COR-L47 (cell line): ENCODE measurements at places on chromosomes 2 and 18.

- DNase-seq = no peak
These were observed 111.2 kb upstream of the HDAC4 start for GRCh38 chr2:239512054-239512453.

GRCh38 chr2:161386228-161386824 is 29.8 kb upstream of the TBR1 start:
- DNase-seq = no peak

DNA sequence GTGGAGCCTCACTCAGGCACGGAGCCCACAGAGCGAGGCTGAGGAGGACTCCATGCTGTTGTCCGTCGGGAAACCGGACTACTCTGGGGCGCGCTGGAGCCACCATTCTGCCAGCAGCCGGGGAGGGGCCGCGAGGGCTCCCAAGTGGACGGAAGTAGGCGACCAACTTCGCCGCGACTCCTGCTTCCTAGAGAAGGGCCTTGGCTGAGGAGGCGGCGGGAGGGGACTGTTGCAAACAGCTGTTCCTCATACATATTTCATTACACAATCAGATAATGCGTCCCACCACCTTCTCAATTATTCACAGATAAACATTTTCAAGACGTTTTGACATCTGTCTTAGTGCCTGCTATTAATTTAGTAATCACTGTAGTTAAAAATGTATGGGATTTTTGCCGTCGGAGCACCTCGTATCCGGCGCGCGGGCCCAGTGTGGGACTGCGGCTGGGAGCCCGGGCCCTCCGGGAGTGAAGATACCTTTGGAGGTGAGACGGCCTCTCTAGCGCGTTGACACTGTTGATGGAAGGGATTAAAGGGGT is 11.7 kb upstream of the SIX3 start:
- no peak for DNase-seq

GRCh38 chr2:13413989-13414388 is 697.3 kb downstream of the TRIB2 start:
- peak; percentile 6 for DNase-seq

DNA sequence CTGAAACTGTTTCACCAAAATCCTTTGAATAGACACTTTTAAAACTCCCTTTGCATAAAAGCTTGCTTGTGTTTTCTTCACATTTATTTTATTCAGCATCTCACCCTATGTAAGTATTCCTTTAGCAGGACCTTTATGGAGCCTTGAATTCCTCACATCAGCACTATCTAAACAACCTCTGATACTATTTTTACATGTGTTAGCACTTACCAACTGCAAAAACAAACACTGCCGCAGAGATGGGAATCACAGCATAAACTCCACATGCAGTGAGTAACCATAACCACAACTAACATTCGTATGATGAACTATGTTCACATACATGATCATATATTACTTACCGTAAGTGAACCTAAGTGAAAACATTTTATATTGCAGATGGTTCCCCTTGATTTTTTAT is 15.4 kb downstream of the FBXO15 start:
- DNase-seq = no peak

DNA sequence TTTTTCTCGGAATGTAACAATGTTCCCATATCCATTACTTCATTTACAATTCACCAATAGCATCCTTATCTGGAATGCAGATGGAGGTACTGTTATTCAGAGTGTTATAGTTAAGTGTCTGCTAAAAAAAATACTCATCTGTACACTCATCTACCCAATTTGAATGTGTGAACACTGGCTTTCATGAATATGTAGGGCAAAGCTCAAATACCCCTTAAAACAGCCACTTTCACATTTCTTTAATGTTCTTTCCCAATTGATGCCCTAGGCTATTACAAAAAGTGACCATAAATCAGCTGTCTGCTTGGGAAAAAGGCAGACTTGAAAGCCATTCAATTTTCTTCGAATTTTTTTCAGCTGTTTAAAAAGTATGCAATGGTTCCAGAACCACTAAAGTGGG is 796.3 kb upstream of the FSHR start:
- no peak for DNase-seq

GRCh38 chr2:238155761-238156694 is 2.7 kb upstream of the ERFE start:
- no peak for DNase-seq

DNA sequence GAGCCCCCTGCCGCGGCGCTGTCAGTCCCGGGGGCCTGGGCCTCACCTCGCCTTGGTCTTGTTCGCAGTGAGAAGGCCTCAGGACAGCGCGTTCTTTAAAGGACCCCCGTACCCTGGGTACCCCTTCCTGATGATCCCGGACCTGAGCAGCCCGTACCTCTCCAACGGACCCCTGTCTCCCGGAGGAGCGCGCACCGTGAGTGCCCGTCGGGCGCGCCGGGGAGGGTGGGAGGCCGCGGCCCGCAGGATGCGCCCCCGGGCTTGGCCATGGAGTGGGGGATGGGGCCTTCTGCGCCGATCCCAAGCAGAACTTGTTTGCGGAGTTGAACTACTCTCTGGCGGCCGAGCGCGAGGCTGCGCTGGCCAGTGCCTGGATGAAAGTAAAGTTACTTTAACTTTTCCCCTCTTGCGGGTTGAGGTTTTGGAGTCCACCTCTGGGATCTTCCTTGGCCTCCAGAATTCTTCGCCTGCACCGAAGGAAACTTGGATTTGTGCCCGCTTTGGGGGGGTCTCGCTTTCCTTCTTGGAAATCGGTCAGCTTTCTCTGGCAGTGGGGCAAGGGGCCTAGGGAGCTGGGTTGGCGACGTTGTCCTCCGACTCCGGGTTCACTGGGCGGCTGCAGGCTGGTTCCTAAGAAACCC is 1.2 kb downstream of the TCF7L1 start:
- DNase-seq = no peak

- no peak for DNase-seq
These were observed 14.2 kb downstream of the PLEK start for GRCh38 chr2:68379184-68379708.

DNA sequence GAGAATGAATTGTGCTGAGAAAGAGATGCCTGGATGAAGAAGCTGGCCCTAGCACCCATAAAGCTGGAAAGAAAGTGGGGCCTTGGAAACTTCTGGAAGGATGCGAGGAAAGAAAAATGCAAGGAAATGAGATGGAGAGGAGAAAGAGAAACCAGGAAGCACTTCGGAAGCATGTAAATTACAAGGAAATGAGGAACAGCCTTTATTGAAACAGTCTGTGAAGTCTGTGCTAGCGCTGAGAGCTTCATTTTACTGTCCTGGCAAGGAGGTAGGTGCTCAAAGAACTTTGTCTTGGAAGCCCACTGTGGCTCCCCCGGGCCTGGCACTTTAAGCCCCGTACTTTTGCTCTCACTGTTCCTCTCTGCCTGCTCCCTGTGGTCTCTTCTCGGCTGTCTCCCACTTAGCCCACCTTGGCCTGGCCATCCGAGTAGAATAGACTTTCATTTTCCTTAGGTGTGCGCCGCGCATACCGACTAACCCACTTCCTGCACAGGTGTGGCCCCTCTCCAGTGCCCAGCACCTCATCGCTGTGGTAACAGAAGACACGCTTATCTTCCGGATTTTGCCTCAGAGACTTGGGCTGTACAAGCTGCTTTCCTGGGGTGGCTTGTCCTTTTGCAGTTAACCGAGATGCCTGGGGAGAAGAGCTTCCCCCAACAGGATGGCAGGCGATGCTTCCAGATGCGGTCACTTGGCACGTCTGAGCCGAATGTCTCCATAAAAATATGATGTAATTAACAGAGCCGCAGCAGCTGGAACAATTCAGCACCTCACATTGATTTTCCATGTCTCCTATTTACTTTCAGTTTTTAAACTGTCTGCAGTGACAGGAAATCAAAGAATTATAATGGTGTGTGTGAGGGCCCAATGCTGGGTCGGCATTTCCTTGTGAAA is 199.6 kb downstream of the HRH4 start:
- peak; percentile 41 for DNase-seq

- DNase-seq = no peak
These were observed 69.7 kb downstream of the COBLL1 start for GRCh38 chr2:164771897-164772296.

GRCh38 chr2:41194230-41194629 is 742.3 kb upstream of the SLC8A1 start:
- no peak for DNase-seq

- DNase-seq = no peak
These were observed 117.8 kb downstream of the TNS1 start for GRCh38 chr2:217884985-217885384.

GRCh38 chr2:224151161-224151560 is 112.1 kb upstream of the SERPINE2 start:
- no peak for DNase-seq

- peak; percentile 10 for DNase-seq
These were observed 62.5 kb downstream of the REEP1 start for GRCh38 chr2:86274918-86275275.

DNA sequence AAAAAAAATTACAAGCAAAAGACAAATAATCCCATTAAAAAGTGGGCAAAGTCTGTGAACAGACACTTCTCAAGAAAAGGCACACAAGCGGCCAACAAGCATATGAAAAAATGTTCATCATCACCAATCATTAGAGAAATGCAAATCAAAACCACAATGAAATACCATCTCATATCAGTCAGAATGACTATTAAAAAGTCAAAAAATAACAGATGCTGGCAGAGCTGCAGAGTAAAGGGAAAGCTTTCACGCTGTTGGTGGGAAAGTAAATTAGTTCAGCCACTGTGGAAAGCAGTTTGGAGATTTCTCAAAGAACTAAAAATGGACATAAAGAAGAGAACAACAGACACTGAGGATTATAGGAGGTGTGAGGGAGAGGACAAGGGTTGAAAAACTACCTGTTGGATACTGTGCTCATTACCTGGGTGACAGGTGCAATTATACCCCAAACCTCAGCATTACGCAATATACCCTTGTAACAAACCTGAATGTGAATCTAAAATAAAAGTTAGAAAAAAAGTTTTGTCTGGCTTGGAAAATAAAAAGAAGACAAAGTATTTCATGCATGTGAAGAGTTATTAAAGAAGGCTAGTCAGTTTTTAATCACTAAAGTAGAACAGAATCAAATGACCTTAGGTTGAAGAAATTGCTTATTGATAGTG is 8.7 kb upstream of the ACSL3 start:
- DNase-seq = no peak

DNA sequence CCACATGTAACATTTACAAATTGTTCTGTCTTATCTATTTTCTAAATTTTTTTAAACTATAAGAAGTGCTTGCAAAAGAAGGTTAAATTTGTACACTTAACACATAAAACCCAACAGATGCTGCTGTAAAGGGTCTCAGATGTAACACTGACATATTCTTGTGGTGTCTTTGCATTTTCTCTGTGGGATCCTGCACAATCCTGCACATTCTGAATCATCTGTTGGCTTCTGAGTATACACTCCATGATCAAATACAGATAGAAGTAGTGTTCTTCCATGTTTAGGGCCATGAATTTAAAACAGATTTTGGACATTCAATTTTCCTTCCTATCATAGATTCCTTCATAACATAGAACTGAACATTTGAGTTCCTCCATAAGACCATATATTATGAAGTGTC is 89.0 kb downstream of the SPRED2 start:
- no peak for DNase-seq

GRCh38 chr2:214593727-214594126 is 182.9 kb downstream of the VWC2L start:
- no peak for DNase-seq
